ENCODE measurements at places on chromosomes 7 and 10. TPM values are rescaled to one million over a fixed set of nuclear protein-coding genes. Genes with fewer than 3 reads are reported as not detected.

The SPDYE6 gene
- not detected for total RNA-seq

The GALNT17 gene
- not detected for total RNA-seq

The LIPN gene
- total RNA-seq: not detected

The HOXA2 gene
- total RNA-seq: 6.5 TPM

The CHST12 gene
- 41.1 TPM for total RNA-seq

The GSTK1 gene
- 239 TPM for total RNA-seq

The INA gene
- 20.9 TPM for total RNA-seq

The TAS2R41 gene
- total RNA-seq: not detected

The SLC26A3 gene
- total RNA-seq: not detected

The PLEKHS1 gene
- total RNA-seq: 4.9 TPM

DNA sequence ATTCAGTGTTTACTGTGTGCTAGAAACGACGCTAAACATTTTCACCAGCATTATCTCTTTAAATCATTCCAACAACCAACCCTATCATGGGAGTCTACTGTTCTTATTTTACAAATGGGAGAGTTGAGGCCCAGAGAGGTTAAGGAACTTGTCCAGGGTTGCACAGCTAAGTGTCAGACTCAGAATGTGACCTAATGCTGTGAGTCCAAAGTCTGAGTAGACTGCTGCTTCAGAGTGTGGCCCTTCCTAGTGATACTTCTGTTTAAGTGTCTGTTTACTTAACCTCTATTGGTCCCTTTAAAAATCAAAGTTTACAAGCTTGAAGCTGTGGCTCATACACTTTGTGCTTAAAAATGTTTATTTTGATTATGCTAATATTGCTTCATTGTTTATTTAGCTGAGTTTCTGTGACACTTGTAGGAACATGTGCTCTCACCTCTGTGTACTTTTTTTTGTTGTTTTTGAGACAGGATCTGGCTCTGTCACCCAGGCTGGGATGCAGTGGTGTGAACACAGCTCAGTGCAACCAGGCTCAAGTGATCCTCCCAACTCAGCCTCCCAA, 84.4 kb upstream of the SYPL1 start:
- no peak overlapping the region for H3K27ac ChIP-seq
- no peak overlapping the region for H3K4me3 ChIP-seq
- no peaks in the 10 kb centered on the region for H3K36me3 ChIP-seq
- H3K27me3 ChIP-seq: no peaks in the 10 kb centered on the region

DNA sequence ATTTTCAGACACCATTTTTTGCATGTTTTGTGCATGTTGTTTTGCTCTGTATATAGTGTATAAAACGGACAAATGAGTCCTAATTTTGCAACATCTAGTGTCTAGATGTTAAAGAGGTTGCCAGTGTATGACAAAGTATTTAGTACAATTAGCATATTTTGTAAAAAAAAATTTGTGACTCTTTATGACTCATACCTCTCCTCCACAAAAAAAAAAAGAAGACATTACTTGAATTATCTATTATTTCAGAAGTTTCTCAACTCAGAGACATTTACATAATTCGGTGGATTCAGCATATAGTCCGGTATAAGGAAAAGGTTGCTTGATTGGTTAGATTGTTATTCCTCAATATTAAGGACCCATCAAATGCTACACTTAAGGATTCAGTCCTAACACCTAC, 26.0 kb downstream of the NUP42 start:
- no peak overlapping the region for H3K4me3 ChIP-seq
- H3K27me3 ChIP-seq: no peaks in the 10 kb centered on the region
- no peaks in the 10 kb centered on the region for H3K4me1 ChIP-seq
- DNase-seq: no peak
- H3K27ac ChIP-seq: no peak overlapping the region

- no peaks in the 10 kb centered on the region for H3K36me3 ChIP-seq
- H3K27me3 ChIP-seq: no peaks in the 10 kb centered on the region
- H3K27ac ChIP-seq: no peak overlapping the region
- no peak overlapping the region for H3K4me3 ChIP-seq
Measured at GRCh38 chr7:123211545-123211944, 11.8 kb upstream of the SLC13A1 start.

- no peaks in the 10 kb centered on the region for H3K36me3 ChIP-seq
- H3K4me1 ChIP-seq: peaks cover 20% of the 10 kb centered on the region
- no peak for DNase-seq
- no peaks in the 10 kb centered on the region for H3K27me3 ChIP-seq
Measured at GRCh38 chr10:132539431-132539839, 1.8 kb downstream of the INPP5A start.

- H3K27me3 ChIP-seq: no peaks in the 10 kb centered on the region
- H3K4me3 ChIP-seq: no peak overlapping the region
- peak; percentile 61 for DNase-seq
- no peaks in the 10 kb centered on the region for H3K36me3 ChIP-seq
- peaks cover 20% of the 10 kb centered on the region for H3K4me1 ChIP-seq
Measured at GRCh38 chr10:114691442-114691941, 33.4 kb upstream of the ABLIM1 start.

- H3K27ac ChIP-seq: no peak overlapping the region
- no peak overlapping the region for H3K4me3 ChIP-seq
- no peak for DNase-seq
- H3K36me3 ChIP-seq: no peaks in the 10 kb centered on the region
Measured at GRCh38 chr7:28479507-28479947, 67.2 kb downstream of the CREB5 start.

- no peaks in the 10 kb centered on the region for H3K36me3 ChIP-seq
- no peak overlapping the region for H3K27ac ChIP-seq
- no peaks in the 10 kb centered on the region for H3K4me1 ChIP-seq
Measured at GRCh38 chr10:25393621-25394020, 218.8 kb downstream of the GPR158 start.

DNA sequence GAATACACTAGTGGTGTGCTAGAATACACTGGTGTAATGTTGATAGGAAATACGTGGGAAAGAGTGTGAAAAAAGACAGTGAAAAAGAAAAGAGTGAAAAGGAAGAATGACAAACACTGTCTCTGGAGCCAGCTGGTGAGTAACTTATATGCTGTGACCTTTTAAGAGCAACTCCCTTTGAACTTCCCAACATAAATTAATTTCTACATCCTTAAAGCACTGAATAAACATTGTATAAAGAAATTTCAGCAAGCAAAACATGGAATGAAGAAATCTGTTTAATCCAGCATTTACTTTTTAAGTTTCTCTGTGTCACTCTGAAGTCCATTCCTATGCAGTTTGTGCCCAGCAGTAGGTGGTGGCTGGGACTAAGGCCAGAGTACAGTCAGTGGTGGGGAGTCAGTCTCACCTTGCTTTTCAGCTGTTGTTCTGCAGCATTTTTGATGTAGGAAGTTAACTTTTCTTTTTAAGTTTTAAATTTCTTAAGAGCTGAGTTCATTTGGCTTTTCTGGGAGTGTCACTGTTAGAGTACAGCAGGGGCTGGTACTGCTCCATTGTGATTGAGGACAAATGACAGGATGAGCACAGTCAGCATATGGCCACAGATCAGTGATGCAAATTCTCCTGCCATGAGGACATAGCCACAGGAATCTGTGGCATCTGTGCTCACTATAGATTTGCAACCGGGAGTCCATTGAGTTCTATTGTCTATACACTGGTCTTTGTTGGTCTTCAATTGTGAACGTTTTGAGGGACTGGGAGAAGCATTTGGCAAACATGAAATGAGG, 321.8 kb downstream of the ZNF248 start:
- H3K27me3 ChIP-seq: no peaks in the 10 kb centered on the region
- H3K36me3 ChIP-seq: no peaks in the 10 kb centered on the region
- no peak overlapping the region for H3K27ac ChIP-seq
- DNase-seq: no peak

GRCh38 chr10:47107007-47107747, 192.8 kb upstream of the GDF10 start:
- H3K27ac ChIP-seq: no peak overlapping the region
- H3K36me3 ChIP-seq: no peaks in the 10 kb centered on the region
- DNase-seq: no peak
- H3K4me3 ChIP-seq: no peak overlapping the region
- H3K27me3 ChIP-seq: no peaks in the 10 kb centered on the region

GRCh38 chr7:68862736-68863135, 735.5 kb upstream of the AUTS2 start:
- no peak overlapping the region for H3K27ac ChIP-seq
- no peak overlapping the region for H3K4me3 ChIP-seq
- H3K27me3 ChIP-seq: no peaks in the 10 kb centered on the region
- H3K4me1 ChIP-seq: no peaks in the 10 kb centered on the region
- no peak for DNase-seq
- no peaks in the 10 kb centered on the region for H3K36me3 ChIP-seq

DNA sequence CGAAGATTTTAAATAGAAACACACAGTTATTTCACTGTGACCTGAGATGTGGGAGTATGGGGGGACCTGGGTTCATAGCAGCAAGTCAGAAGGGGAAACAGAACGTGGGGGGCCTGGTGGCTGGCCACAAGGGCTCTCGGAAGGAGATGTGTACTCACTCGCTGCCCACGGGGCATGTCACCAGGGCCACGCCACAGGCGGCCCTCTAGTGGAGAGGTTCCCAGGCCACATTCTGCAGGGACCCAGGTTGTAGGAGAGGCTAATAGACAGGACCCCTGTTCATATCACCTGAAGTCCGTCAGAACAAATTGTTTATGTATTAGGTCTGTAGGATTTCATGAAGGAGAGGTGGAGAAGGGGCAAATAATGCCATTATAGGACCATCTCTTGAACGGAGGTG, 25.1 kb upstream of the SVOPL start:
- H3K36me3 ChIP-seq: no peaks in the 10 kb centered on the region
- H3K27me3 ChIP-seq: no peaks in the 10 kb centered on the region
- no peak for DNase-seq
- no peak overlapping the region for H3K4me3 ChIP-seq
- H3K4me1 ChIP-seq: no peaks in the 10 kb centered on the region

GRCh38 chr7:76278540-76278939, 23.9 kb upstream of the HSPB1 start:
- peaks cover 59% of the 10 kb centered on the region for H3K27me3 ChIP-seq
- H3K36me3 ChIP-seq: no peaks in the 10 kb centered on the region
- no peak overlapping the region for H3K4me3 ChIP-seq
- H3K4me1 ChIP-seq: no peaks in the 10 kb centered on the region

GRCh38 chr10:26214551-26215395, 1.8 kb upstream of the GAD2 start:
- DNase-seq: no peak
- H3K27me3 ChIP-seq: peaks cover 18% of the 10 kb centered on the region
- no peak overlapping the region for H3K27ac ChIP-seq
- H3K4me3 ChIP-seq: no peak overlapping the region
- no peaks in the 10 kb centered on the region for H3K4me1 ChIP-seq

GRCh38 chr10:8042721-8043568, 11.5 kb upstream of the GATA3 start:
- no peak overlapping the region for H3K27ac ChIP-seq
- no peaks in the 10 kb centered on the region for H3K4me1 ChIP-seq
- no peak for DNase-seq
- no peaks in the 10 kb centered on the region for H3K36me3 ChIP-seq
- H3K27me3 ChIP-seq: no peaks in the 10 kb centered on the region
- H3K4me3 ChIP-seq: no peak overlapping the region

DNA sequence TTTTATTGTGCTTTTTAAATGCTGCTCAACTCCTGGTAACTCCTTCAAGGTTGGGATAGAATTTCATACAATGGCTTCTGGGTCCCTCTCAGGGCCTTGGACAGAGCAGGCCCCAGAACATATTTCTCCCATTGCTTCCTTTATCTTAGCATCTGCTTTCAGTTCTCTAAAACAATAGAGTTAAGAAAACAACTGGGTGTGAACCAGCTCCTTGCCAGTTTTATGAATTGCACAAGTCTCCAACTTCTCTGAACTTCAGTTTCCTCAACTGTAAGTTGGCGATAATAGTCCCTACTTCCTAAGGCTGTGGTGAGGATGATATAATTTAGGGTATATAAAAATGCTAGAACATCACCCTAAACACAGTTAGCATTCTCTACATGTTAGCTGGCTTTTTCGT, 77.0 kb upstream of the INHBA start:
- no peak overlapping the region for H3K4me3 ChIP-seq
- H3K36me3 ChIP-seq: no peaks in the 10 kb centered on the region
- no peaks in the 10 kb centered on the region for H3K4me1 ChIP-seq

DNA sequence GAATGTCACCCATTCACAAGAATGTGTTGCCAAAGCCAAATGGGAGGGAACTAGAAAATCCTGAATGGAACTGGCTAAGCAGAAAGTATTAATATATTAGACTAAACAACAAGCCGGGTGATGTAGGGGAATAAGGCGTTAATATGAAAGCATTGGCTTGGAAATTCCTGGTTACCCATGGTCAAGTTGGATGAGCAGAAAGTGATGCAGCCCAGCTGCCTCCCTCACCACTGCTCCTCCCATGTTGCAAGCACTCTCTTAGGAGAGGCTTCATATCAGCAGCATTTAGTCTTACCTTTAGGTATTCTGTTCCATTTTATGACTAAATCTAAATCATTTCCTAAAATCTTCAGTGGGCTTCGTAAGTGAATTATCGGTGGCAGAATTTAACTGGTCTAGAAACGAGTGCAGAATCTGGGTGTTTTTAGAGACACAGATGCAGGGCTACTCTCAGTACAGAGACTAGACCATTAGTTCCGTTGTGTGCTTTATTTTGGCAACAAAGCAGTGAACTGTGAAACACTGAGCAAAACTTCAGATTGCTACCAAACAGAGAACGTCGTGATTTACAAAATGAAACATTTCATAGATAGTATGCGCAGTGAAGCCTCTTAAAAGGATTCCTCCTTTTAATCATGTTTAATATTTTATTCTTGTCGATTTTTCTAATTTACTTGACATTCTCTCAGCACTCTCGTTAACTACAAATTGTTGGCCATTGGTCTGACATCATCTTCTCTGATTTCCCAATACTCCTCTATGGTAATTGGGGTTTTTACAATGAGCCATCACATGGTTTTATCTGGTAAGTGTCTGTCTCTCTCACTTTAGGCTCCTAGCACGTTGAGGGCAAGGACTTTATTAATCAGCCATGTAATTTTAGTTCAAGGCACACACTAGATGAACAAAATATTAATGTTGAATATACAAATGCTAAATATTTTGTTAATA, 22.0 kb upstream of the HGF start:
- H3K27me3 ChIP-seq: no peaks in the 10 kb centered on the region
- H3K4me1 ChIP-seq: no peaks in the 10 kb centered on the region
- no peak for DNase-seq
- no peak overlapping the region for H3K27ac ChIP-seq
- H3K36me3 ChIP-seq: no peaks in the 10 kb centered on the region
- no peak overlapping the region for H3K4me3 ChIP-seq

DNA sequence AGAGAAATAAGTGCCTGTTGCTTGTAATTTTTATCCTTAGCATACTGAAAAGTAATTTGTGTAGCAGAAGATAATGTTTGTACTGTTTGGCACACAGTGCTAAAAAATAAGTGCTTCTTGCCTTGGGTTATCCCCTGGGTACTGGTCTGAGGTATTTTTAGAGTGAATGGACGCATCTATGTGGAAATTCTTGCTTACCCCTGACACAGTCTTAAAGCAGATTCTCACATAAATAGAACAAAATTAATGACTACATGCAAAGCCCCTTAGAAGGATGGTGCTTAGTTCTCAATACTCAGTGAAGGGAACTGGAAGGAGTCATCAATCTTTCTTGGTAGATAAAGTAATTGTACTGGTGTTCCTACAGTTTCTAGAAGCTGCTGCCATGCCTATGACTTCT, 548.6 kb downstream of the ARL4A start:
- H3K4me1 ChIP-seq: no peaks in the 10 kb centered on the region
- no peak overlapping the region for H3K4me3 ChIP-seq
- H3K27me3 ChIP-seq: no peaks in the 10 kb centered on the region
- DNase-seq: no peak
- H3K27ac ChIP-seq: no peak overlapping the region

Data from PC-9 (cell line).